ENCODE measurements at places on chromosomes 2 and 18. TPM values are rescaled to one million over a fixed set of nuclear protein-coding genes. Genes with fewer than 3 reads are reported as not detected.
A peak's percentile ranks its signal among the peaks of the same experiment; 100 is the strongest.

DNA sequence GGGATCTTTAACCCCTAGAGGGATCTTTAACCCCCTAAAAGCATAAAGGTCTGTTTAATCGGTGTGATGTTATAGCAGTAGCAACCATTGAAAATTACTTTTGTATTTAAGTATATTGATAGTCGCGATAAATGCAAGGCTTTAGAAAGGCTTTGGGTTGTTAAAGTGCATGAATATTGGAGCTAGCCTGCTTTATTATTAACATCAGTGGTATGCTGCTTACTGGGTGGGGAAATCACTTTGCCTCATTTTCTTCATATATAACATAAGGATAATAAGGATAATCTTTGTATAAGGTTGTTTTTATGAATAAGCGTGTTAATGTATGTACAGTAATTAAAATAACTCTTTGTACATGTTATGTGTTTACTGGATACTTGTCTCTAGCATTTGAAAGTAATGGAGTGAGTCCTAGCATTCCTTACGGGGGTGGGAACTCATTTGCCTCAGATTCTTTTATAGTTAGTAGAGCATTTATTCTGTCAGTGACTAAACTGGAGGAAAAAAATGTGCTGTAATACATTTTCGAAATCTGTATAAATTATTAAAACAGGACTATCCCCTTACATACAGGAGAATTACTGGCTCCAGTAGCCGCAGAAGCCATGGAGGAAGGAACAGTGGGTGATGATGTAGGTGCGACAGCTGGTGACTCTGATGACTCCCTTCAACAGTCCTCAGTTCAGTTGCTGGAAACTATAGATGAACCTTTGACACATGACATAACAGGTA is 122.2 kb downstream of the BIRC6 start:
- no peak for DNase-seq
- H3K4me3 ChIP-seq, result no peak overlapping the region
- H3K36me3 ChIP-seq, result peaks cover 25% of the 10 kb centered on the region
- H3K4me1 ChIP-seq, result no peaks in the 10 kb centered on the region
- H3K27ac ChIP-seq, result no peak overlapping the region

DNA sequence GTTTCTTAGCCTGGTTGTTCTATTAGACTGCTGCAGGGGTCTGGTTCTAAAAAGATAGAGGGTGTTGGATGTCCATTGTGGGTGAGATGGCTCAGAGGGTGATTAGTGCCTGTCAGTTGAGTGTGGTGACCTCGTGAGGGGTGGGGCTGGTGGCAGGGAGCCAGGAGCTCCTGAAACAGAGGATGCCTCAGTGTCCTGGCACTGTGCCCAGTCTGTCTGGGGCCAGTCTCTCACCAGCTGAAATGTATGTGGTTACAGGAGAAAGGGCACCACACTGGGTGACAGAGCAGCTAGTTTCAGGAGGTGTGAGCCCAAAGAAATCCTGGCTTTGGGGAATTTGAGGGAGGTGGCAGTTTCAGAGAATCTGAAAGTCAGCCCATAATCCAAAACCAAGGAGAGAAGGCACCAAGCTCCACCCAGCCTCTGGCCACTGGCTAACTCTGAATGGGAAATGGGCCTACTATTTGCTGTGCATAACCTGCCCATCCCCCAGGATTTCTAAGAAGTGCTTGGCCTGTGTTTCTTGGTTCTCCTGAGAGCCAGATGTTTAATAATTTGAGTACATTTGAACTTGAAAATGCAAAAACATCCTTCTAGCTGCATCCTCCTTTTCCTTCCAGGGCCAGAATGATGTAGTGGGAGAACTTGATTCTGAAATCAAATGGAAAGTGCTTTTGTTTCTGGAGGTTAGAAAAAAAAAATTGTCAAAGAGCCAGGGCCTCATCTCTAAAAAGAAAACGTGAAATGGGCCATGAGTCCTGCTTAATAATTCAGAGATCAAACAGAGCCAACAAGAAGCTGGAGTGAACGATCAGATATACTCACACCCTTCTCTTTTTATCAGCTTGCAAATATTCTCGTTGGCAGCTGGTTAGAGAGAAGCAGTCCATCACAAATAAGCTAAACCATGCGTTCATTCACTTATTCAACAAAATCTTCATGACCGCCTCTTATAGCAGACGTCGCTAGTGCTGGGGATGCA is 92.3 kb downstream of the B3GNT2 start:
- no peaks in the 10 kb centered on the region for H3K27me3 ChIP-seq
- no peak overlapping the region for H3K27ac ChIP-seq
- no peaks in the 10 kb centered on the region for H3K36me3 ChIP-seq
- DNase-seq, result peak; percentile 85
- peaks cover 12% of the 10 kb centered on the region for H3K4me1 ChIP-seq

DNA sequence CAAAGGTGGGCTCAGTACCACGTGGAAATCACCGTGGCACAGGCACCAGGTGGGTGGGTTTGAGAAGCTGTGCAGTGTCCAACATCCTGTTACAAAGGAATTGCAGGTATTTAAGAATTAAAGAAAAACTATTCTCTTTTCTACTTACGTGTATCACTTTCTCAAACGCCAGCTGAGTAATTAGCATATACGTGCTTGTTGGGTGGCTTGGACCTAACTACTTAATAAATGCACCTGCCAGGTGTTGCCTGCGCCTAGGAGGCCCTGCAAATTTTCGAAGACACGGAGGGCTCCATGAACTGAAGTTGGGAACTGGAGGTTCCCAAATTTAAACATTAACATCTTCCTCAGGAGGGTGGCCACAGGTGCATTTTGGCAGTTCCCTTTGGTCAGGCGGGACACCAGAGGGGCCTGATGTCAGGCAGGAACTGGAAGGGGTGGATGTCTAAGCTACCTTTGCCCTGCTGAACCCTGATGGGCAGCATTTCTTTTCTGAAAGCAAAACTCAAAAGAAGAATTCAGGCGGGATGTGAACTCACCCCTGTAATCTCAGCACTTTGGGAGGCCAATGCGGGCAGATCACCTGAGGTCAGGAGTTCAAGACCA is 84.8 kb downstream of the HS6ST1 start:
- H3K4me3 ChIP-seq, result no peak overlapping the region
- H3K27me3 ChIP-seq, result no peaks in the 10 kb centered on the region
- no peak overlapping the region for H3K27ac ChIP-seq
- no peak for DNase-seq
- no peaks in the 10 kb centered on the region for H3K4me1 ChIP-seq

DNA sequence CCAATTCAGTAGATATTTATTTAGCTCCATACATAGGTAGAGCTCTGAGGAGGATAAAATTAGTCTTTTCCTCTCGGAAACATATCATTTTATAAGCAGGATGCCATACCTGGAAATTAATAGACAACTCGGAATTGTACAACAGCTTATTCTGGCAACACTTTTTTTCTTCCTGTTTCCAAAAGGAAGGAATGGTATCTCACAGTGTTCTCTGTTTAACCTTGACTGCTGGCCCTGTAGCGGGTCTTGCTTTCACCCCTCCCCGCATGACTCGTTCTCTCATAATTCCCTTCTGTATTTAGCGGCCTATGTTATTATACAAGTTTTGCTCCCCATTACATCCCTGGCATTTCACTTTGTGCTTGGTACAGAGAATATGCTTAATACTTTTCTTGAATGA is 2.5 kb upstream of the KYNU start:
- DNase-seq, result no peak
- H3K36me3 ChIP-seq, result no peaks in the 10 kb centered on the region
- H3K27ac ChIP-seq, result no peak overlapping the region
- no peaks in the 10 kb centered on the region for H3K4me1 ChIP-seq
- no peaks in the 10 kb centered on the region for H3K27me3 ChIP-seq

PCARE gene
- total RNA-seq, result not detected

PPP4R3B gene
- total RNA-seq, result 83.0 TPM

DNMT3A gene
- total RNA-seq, result 80.7 TPM

DNA sequence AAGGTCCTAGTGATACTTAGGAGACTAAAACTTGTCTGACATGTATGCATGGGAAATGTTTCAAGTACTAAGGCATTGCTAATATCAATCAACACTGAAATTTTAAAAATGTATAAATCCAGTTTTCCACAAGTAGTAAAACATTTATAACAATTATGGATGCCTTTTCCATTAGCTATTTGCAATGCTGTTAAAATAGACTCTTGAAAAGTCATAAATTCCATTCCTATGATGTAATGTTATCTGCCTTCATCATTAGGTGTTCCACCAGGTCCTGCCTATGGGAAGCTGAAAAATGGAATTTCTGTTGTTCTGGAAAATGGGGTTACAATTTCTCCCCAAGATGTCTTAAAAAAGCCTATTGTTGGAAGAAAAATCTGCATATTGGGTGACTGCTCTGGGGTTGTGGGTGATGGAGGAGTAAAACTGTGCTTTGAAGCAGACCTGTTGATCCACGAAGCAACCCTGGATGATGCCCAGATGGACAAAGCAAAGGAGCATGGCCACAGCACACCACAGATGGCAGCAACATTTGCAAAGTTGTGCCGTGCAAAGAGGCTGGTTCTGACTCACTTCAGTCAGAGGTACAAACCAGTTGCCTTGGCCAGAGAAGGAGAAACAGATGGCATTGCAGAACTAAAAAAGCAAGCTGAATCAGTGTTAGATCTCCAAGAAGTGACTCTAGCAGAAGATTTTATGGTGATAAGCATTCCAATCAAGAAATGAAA is 18.7 kb downstream of the ELAC1 start:
- H3K27me3 ChIP-seq, result no peaks in the 10 kb centered on the region
- H3K36me3 ChIP-seq, result no peaks in the 10 kb centered on the region
- no peak overlapping the region for H3K4me3 ChIP-seq
- H3K27ac ChIP-seq, result no peak overlapping the region
- no peaks in the 10 kb centered on the region for H3K4me1 ChIP-seq

DNA sequence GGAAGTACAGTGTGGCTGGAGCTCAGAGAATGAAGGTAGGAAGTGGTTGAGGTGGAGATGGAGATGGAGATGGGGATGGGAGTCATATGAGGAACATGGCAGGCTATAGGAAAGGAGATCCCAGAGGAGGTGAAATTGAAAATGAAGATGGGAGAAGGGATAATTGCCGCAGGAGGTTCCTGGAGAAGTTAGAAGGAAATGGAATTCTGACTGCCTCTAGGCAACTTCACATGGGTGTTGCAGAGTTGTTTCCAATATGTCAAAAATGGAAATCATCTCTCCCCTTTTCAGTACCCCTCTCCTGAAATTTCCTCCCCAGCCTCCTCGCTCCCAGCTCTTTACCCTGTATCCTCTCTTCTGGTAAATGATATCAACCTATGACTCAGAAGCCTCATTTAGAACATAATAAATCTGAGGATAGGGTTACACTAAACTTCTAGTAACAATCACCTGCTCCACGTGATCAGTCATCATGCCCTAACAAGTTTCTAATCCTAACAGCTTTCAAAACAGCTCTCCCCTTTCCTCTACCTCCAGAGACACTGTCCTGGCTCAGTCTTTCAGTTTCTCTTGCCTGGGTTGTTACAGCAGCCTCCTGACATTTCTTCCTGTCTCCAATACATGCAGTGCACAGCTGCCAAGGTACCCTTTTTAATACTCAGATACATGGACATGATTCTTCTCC is 201.9 kb upstream of the RBMS1 start:
- no peak for DNase-seq
- H3K4me3 ChIP-seq, result no peak overlapping the region
- H3K4me1 ChIP-seq, result no peaks in the 10 kb centered on the region
- H3K27me3 ChIP-seq, result no peaks in the 10 kb centered on the region
- H3K27ac ChIP-seq, result no peak overlapping the region

GRCh38 chr18:32349728-32350395 is 120.8 kb downstream of the GAREM1 start:
- no peak for DNase-seq
- H3K4me3 ChIP-seq, result no peak overlapping the region
- no peaks in the 10 kb centered on the region for H3K4me1 ChIP-seq
- H3K27me3 ChIP-seq, result no peaks in the 10 kb centered on the region

All from CD8-positive, alpha-beta memory T cell (primary cell).